Midbrain (tissue), 1 donor: ENCODE measurements at places on chromosomes 1 and 21.

DNA sequence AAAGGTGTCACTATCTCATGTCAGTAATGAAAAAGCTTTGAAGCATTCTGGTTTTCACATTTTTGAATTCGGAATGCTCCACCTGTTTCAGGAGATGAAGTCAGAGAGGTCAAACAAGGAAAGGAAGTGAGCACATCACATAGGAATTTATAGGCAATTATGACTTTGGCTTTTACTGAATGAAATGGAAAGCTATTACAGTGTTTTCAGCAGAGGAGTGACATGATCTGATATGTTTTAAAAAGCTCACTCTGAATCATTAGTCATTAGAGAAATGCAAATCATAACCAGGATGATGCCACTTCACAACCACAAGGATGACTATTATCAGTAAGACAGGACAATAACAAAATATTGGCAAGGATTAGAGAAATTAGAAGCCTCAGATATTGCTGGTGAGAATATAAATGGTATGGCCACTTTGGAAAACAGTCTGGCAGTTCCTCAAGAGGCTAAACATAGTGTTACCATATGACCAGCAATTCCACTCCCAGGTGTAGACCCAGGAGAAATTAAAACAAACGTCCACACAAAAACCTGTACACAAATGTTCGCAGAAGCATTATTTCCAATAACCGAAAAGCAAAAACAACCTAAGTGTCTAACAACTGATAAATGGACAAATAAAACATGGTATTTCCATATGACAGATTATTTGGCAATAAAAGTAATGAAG lies 7.5 kb downstream of the TAF1A start:
- no peak for DNase-seq

- no peak for DNase-seq
Measured at GRCh38 chr1:110062612-110063011, 7.9 kb downstream of the ALX3 start.

- DNase-seq = no peak
Measured at GRCh38 chr21:42571391-42572150, 57.9 kb downstream of the SLC37A1 start.

DNA sequence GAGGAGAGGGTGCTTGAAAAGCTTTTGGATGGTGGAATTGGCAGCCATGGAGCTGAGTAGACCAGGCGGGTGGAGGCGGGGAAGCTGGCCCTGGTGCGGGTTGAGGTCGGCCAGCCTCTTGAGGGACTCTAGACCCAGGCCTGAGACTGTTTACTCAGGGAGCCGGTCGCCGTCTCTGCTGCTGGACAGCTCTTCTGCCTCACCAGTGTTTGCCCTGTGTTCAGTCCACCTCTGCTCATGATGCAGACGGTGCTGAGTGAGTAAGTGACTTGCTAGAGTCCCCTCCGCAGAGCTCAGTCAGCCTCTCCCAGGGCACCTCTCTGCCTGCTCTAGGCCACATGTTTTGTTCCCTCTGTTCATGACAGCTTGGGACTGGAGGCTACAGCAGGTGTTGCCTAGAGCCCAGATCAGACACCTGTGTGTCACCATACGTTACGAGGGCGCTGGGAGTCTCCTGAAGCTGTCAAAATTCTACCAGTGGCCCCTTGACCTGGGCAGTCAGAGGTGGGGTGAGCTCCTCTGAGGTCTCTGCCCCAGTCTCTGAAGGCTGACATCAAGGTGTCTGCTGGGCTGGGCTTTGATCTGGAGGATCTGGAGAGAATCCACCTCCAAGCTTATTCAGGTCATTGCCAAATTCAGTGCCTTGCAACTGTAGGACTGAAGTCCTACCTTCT lies 73.5 kb upstream of the WNT4 start:
- no peak for DNase-seq

DNA sequence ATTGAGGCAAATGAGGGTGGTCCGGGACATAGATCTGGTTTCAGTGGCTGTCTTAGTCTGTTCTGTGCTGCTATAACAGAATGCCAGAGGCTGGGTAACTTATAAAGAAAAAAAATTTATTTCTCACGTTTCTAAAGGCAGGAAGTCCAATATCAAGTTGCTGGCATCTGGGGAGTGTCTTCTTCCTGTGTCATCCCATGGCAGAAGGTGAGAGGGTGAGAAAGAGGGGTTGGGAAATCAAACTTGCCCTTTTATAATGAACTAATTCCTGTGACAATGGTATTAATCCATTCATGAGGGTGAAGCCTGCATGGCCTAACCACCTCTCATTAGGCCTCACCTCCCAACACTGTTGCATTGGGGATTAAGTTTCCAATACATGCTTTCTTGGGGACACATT lies 3.7 kb upstream of the FGGY start:
- DNase-seq = no peak
